A673 (cell line): ENCODE measurements at places on chromosomes 6 and 20.

- DNase-seq = peak; percentile 92
These were observed 185.2 kb downstream of the SLC24A3 start for GRCh38 chr20:19397666-19398065.

GRCh38 chr6:142568857-142569597, 267.2 kb downstream of the ADGRG6 start:
- no peak for DNase-seq

GRCh38 chr6:10730254-10730653, 7.4 kb downstream of the TMEM14C start:
- no peak for DNase-seq

DNA sequence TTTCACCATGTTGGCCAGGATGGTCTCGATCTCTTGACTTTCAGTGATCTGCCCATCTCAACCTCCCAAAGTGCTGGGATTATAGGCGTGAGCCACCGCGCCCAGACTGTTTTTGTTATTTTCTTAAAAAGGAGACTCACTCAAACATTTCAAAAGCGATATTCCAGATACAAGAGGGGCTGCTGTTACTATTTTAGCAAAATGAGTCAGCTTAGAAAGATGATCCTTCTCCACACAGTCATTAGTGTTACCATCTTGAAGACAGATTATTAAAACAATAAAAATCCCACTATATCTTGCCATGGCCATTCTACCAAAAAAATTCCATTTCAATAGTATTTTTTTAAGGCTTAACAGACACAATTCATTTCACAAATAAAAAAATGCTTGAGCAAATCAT, 102.8 kb downstream of the PREP start:
- no peak for DNase-seq

DNA sequence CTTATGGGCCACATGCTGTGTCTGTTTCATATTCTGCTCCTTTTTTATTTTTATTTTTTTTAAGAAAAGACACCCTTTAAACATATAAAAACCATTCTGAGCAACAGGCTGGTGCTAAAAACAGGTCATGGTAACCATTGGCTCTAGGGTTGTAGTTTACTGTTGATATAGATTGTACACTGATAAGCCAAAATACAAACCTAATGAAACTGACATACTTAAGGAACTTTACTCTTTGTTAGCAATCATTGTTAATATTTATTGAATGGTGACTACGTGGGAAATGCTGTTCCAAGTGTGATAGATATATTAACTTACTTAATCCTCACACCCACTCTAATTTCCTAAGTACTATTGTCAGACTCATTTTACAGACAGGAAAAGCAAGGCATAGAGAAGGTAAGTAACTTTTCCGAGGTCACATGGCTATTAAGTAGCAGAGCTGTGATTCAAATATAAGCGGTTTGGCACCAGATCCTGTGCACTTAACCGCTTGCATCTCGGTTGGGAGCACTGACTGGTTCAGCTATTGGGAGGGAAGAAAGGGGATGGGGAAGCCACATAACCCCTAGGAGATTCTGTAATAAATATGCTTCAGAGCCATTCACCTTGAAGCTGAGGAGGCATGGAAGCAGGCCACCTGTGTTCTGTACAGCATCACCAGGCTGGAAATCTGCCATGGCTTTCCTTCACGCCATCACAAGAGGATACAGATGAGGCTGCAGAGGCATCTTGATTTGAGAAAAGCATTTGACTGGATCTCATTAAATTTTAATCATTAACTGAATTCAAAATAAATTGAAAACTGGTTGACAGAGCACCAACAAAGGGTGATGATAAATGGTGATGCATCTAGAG, 4.9 kb downstream of the TRAF3IP2 start:
- no peak for DNase-seq

DNA sequence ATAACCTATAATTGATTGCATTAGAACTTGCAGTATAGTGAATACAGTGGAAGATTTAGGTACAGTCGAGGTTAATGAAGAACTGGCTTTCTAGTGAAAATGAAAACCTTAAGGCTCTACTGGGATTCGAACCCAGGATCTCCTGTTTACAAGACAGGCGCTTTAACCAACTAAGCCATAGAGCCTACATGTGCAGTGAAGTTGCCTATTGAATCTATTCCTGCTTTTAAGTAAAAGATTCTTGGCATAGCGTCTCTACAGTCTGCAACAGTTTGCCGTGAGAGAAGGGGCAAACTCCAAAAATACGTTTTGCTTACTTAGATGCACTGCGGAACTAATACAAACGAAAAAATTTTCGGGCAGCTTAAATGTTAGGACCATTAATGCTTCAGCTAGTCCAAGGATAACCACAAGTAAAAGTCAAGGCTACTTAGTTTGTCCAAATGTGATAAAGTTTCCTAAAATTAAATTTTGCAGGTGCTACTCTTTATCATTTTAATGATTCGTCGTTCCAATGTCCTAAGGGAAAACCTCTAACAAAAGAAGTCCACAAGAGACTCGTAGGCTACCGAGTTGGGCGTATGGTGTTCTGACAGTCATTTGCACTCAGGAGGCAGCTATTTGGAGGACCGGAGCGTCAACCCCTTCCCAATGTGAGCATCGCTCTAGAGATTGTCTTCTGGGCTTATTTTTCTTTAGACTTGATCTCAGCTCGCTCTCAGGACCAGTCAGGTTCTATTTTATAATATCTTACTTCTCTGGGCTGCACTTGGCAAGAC, 31.3 kb upstream of the ZSCAN23 start:
- peak; percentile 91 for DNase-seq

- no peak for DNase-seq
These were observed 441.3 kb downstream of the GJA1 start for GRCh38 chr6:121876721-121877120.

GRCh38 chr6:106890447-106890846, 84.1 kb downstream of the CD24 start:
- no peak for DNase-seq

DNA sequence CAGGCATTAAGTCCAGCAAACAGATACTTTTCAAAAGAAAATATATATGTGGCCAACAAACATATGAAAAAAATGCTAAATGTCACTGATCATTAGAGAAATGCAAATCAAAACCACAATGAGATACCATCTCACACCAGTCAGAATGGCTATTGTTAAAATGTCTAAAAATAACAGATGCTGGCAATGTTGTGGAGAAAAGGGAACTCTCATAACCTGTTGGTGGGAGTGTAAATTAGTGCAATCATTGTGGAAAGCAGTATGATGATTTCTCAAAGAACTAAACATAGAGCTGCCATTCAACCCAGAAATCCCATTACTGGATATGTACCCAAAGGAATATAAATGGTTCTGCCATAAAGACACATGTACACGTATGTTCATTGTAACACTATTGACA, 20.6 kb downstream of the KCNQ5 start:
- DNase-seq = no peak

GRCh38 chr6:121351916-121352315, 17.6 kb upstream of the TBC1D32 start:
- no peak for DNase-seq

DNA sequence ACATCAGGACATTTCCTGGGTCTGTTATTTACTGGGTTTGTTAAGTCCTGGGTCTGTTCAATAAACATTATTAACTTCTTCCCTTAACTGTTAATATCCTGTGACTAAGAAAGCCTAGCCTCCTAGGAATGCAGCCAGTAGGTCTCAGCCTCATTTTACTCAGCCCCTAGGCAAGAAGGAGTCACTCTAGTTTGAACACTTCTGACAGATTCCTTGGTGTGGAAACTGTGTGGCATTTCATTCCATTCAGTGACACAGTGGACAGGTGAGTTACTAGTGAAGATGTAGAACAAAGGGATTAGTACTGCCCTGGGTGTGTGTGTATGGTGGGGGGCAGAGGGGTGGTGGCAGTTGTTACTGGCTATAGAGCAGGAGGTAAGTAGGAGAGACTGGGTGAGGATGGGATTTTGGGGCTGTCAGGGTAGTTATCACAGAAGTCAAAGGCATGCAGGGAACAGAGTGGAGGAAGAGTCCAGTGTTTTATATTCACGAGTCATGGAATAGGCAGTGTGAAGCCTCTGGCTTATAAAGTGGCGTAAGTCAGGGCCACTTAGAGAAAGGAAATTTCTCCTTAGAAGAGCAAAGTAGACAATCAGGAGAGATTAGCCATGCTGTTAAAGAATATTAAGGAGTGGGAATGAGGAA, 28.4 kb downstream of the RNF182 start:
- DNase-seq = peak; percentile 24

GRCh38 chr20:23536328-23536974, 31.8 kb downstream of the CST9L start:
- DNase-seq = no peak

DNA sequence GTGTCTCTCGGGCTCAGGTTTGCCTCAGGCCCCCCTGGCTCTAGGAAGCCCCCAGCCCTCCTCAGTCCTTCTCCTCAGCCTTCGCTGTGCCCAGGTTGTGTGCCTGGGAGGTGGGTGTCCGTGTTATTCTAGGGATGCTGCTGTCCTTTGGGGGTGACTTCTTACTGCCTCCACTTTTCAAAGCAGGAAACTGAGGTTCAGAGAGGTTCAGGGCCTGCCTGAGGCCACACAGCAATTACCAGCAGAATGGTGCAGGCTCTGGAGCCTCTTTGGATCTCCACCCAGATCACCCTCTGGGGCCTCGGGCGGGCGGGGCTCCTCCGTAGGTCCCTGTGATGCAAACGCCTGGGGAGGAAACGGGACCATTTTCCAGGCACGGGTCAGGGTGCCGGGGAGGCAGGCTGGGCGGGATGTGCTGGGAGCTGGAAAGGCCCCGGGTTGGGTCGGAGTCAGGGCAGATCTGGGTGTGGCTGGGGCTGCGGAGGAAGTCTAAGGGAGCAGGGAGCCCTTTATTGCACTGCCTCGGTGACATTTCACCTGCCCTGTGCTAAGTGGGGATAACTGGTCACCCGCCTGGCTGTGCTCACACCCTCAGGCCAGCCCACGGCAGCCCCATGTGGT, 23.2 kb downstream of the GATA5 start:
- DNase-seq = no peak

DNA sequence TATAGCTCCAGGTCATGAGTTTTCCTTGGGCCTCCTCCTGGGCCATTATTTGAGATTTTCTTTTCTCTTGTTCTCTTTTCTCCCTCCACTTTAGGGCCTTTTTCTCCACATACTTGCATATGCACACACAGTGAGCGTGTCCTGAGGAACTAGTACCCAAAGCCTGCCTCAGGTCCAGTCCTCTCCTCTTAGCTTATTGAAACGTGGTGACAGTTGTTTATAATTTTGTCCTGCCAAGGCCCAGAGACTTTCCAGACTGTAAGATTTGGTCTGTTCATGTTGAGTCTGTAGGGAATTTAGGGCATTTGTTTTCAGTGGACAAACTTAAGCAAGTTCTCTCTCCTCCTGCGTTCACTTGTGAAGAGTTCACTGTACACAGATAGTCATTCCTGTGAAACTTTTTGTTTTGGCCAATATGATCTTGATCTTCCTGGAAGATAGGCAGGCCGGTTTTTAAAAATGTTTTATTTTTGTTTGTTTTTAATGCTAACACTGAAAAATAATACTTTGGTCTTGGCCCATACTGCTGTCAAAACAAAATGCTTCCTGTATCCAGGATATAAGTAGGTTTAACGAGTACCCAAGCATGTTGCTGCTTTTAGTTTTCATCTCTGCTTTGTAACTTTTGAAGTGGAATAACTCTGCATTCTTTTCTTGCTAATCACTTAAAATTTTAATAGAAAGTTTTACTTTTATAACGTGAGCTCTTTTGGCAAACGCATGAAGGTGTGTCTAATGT, 20.7 kb downstream of the LRRC1 start:
- no peak for DNase-seq

- DNase-seq = peak; percentile 33
These were observed 346.3 kb downstream of the BMP2 start for GRCh38 chr20:7113577-7114466.

- DNase-seq = peak; percentile 4
These were observed 176.4 kb upstream of the BMP2 start for GRCh38 chr20:6590891-6591637.

DNA sequence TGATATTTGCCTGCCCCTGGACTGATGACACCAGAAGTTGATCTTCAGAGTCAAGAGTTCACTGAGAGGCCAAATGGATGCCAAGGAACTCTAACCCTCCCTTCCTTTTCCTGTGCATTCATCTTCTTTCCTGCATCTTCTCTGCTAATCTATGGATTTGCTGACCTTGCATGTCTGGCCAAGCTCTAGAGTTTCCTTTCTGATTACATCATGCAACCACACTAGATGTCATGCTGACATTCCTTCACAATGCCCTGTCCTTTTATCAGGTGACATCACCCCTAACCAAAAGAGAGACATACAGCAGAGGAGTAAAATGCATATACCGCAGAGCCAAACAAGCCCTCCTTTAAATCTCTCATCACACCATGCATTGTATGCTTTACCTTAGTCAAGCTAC, 487.6 kb downstream of the TFAP2A start:
- peak; percentile 51 for DNase-seq

- no peak for DNase-seq
These were observed 374.8 kb upstream of the EPHA7 start for GRCh38 chr6:93794166-93794565.

DNA sequence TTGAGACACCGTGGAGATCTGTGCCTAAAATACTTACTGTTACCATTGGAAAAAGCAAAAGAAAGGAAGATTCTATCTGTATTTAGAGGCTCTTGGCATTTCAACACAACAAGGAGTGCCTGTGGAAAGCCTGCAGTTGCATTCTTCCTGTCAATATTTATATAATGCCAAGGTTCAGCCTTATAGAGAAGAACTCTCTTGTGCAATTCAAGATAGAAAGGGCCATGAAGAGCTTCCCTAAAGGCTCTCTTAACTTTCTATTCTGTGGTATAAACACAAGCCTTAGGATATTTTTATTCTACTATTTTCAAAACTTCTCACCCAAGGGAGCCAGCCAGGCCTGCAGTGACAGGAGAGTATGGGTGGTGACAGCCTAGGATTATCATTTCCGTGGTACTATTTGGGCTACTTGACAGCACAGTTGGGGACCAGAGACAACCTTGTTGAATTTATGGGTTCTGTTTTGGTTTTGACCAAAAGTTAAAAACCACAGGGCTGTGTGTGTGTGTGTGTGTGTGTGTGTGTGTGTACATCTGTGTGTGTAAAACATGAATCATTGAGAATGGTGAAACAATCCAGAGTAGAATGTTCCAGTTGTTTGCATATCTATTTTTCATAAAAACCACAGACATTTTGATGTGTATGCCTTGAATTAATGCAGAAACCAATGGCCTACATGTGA, 700.9 kb upstream of the SLC35B3 start:
- no peak for DNase-seq

GRCh38 chr20:64139199-64140060, 24.8 kb upstream of the MYT1 start:
- no peak for DNase-seq

GRCh38 chr6:74073999-74074398, 378.0 kb downstream of the CD109 start:
- no peak for DNase-seq

DNA sequence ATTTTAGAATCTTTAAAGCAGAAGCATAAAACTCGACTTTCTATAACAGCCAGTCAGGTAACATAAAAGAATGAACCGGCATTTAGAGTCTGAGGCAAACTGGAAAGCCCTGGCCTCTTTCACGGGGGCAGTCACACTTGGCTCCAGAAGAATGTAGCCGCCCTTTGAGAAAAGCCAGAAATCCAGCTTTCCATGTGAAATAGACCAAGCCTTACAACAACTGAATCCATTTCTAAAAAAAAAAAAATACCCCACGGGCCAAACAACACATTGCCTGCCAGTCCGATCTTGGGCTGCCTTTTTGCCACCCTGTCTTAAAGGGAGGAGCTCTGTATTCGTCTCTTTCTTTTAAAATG, 252.9 kb upstream of the TAB2 start:
- no peak for DNase-seq
